ENCODE measurements at places on chromosomes 5 and 9. TPM values are rescaled to one million over a fixed set of nuclear protein-coding genes. Genes with fewer than 3 reads are reported as not detected.

GRCh38 chr5:143133721-143134120 is 269.8 kb downstream of the NR3C1 start:
- no peak for DNase-seq
- H3K4me1 ChIP-seq = no peaks in the 10 kb centered on the region
- H3K27me3 ChIP-seq = no peaks in the 10 kb centered on the region
- H3K4me3 ChIP-seq = no peak overlapping the region

DNA sequence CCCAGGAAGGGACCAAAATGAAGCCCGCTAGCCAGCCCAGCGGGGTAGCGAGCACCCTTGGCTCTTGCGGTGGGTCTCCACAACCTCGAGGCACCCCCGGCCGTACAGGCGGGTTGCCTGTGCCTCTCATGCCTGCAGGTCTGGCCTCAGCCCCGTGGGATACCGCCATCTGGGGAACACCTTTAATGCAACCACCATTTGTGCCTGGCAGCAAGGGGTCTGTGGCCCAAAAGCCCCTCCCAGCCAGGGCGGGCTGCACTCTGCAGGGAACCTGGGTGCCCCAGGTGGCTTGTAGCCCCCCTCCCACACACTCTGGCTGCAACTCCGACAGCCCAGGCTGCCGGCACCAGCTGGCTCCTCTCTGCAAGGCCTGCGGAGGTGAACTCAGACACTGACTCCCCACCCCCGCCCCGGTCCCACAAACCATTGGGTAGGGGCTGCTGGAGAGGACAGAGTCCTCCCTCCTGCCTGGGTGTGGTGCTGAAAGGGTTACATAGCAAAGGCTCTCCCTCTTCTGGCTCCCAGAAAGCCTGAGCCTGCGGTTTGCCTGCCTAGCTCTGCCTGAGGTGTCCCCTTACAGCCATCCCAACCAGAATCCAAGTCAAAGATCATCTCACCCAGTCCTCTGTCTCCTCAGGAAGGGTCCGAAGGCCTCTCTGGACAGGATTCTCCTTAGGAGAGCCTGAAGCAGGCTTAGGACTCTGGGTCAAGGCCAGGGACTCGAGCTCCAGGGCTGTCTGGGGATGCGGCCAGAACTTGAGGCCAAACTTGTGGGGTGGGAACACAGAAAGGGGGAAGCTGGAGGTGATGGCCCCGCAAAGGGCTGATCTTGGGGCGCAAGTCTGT is 109.4 kb downstream of the PSD2 start:
- peaks cover 30% of the 10 kb centered on the region for H3K27me3 ChIP-seq
- peaks cover 5% of the 10 kb centered on the region for H3K4me1 ChIP-seq
- H3K27ac ChIP-seq = no peak overlapping the region
- H3K4me3 ChIP-seq = no peak overlapping the region
- no peak for DNase-seq

DNA sequence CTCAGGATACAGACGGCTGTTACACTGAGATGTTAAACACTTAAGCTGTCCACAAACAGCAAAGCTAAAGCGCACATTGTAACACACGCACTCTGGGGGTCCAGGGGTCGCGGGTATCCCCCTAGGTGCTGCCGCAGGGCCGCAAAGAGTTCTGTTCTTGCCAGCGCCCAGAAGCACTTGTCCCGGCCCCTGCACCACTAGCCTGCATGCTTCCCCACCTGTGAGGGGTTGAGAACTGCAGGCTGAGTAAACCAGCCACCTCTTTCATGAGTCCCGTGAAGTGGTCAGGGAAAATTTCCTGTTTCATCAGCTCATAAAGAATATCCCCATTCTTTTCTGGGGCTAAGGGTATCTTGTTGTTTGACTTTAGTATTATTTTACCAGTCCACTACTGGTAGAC is 154.4 kb upstream of the FBXL17 start:
- no peak overlapping the region for H3K4me3 ChIP-seq
- no peaks in the 10 kb centered on the region for H3K27me3 ChIP-seq
- no peak overlapping the region for H3K27ac ChIP-seq
- no peaks in the 10 kb centered on the region for H3K4me1 ChIP-seq

DNA sequence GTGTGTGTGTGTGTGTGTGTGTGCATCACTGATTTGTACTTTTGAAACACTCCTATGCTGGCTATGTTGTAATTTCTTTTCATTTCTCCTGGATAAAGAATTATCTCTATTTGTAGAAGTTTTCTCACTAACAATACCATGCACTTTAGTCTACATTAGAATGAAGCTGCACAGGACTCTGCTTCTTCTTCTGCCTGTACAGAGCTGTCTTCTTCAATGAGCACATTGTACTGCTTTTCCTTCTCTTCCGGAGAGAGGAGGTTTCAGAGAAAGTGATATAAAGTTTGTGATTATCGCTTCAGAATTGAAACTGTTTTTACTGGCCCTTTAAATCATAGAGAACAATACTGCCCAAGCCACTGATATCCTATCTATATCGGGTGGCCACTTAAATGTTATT is 677.0 kb downstream of the NR2F1-AS1 start:
- no peak for DNase-seq
- no peak overlapping the region for H3K27ac ChIP-seq
- no peaks in the 10 kb centered on the region for H3K36me3 ChIP-seq
- H3K27me3 ChIP-seq = no peaks in the 10 kb centered on the region
- peaks cover 12% of the 10 kb centered on the region for H3K4me1 ChIP-seq

DNA sequence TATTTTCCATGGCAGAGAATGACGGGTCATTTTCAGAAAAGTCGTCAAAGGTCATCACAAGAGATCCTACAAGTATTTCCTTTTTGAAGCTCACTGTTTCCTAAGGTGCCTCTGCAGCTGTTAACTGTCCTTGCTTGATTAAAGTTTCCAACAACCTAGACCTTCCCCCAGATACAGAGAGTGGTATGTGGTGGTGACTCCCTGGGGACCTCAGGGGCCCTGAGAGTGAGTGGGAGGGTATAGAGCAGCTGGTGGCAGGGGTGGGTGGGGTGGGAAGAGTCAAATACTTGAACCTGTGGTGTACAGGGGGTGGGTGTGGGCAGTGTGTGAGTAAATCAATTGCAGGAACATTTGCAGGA is 1.6 kb upstream of the CD72 start:
- no peaks in the 10 kb centered on the region for H3K4me1 ChIP-seq
- no peaks in the 10 kb centered on the region for H3K36me3 ChIP-seq
- no peak for DNase-seq
- H3K27ac ChIP-seq = no peak overlapping the region

DNA sequence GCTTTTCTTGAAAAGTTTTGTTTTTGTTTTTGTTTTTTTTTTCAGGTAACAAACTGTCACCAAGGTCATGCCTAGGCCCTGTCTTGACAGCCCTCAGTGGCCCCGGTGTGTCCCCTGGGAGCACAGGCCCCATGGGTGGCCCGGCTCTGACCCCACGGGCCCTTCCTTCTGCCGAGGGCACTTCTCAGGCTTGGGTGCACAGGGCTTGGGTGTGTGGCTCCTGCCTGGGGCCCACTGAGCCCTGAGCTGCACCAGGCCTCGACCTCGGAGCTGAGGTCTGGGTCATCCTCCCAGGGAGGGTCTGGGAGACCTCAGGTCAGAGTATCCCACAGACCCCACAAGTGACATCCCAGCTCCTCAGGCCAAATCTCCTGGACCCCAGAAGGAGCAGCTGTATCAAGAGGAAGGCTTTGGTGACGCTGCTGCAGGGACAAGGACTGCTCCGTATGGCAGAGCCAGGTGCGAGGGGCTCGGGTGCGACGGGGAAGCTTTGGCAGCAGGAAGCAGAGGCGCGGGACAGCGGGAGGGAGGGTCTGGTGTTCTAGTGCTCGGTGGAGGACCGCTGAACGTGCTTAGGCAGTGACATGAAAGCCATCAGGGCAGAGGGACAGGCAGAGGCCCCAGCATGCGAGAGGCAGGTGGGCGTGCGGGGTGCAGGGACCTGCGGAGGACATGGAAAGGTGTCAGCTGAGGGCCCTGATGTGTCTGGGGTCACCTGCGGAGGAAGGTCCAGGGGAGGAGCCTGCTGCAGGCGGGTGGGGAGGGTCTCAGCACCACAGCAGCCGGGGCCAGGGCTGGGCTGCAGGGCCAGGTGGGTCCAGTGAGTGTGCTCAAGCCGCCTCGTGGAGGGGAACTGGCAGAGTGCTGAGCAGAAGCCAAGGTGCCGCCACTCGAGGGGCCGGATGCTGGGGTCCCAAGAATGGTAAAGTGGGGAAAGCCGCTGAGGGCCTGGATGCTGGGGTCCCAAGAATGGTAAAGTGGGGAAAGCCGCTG is 18.4 kb upstream of the SLC9A3 start:
- H3K27ac ChIP-seq = no peak overlapping the region
- peaks cover 99% of the 10 kb centered on the region for H3K27me3 ChIP-seq
- no peak overlapping the region for H3K4me3 ChIP-seq
- H3K4me1 ChIP-seq = no peaks in the 10 kb centered on the region
- H3K36me3 ChIP-seq = no peaks in the 10 kb centered on the region
- no peak for DNase-seq

- no peak for DNase-seq
- H3K27ac ChIP-seq = no peak overlapping the region
- peaks cover 21% of the 10 kb centered on the region for H3K4me1 ChIP-seq
- H3K36me3 ChIP-seq = peaks cover 16% of the 10 kb centered on the region
- H3K4me3 ChIP-seq = no peak overlapping the region
- H3K27me3 ChIP-seq = no peaks in the 10 kb centered on the region
These were observed 58.6 kb downstream of the PTPN3 start for GRCh38 chr9:109439378-109440116.

GRCh38 chr5:118687100-118687499 is 301.2 kb downstream of the DTWD2 start:
- no peak for DNase-seq
- no peak overlapping the region for H3K27ac ChIP-seq
- H3K27me3 ChIP-seq = no peaks in the 10 kb centered on the region
- no peaks in the 10 kb centered on the region for H3K4me1 ChIP-seq
- no peaks in the 10 kb centered on the region for H3K36me3 ChIP-seq

- DNase-seq = no peak
- no peak overlapping the region for H3K4me3 ChIP-seq
- no peak overlapping the region for H3K27ac ChIP-seq
- H3K36me3 ChIP-seq = no peaks in the 10 kb centered on the region
- no peaks in the 10 kb centered on the region for H3K27me3 ChIP-seq
- H3K4me1 ChIP-seq = no peaks in the 10 kb centered on the region
These were observed 268.3 kb downstream of the PJA2 start for GRCh38 chr5:109141222-109142200.

- no peak for DNase-seq
- no peaks in the 10 kb centered on the region for H3K27me3 ChIP-seq
- H3K36me3 ChIP-seq = 0 out of 2 replicates have a peak, but pooled peaks cover 20% of the 10 kb centered on the region
- H3K27ac ChIP-seq = no peak overlapping the region
- no peaks in the 10 kb centered on the region for H3K4me1 ChIP-seq
These were observed 169.3 kb downstream of the CDC42SE2 start for GRCh38 chr5:131433109-131433508.

- no peaks in the 10 kb centered on the region for H3K27me3 ChIP-seq
- peak; percentile 25 for DNase-seq
- H3K27ac ChIP-seq = no peak overlapping the region
- no peak overlapping the region for H3K4me3 ChIP-seq
These were observed 7.0 kb downstream of the HNRNPAB start for GRCh38 chr5:178211095-178212048.

DNA sequence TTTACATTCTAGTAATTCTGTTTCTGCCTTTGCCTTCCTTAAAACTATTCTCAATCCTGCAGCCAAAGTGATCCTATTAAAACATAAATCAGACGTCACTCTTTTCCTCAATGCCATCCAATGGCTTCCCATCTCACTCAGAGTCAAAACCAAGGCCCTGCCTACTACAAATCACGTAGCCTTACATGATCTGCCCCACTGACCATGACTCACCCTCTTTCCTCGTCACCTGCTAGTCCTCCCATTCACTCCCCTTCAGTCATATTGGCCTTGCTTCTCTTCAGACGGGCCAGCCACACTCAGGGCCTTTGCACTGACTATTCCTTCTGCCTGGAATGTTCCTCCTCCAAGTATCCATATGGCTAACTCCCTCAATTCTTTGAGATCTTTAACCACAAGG is 39.0 kb upstream of the DMXL1 start:
- H3K36me3 ChIP-seq = no peaks in the 10 kb centered on the region
- DNase-seq = no peak
- H3K27ac ChIP-seq = no peak overlapping the region

DNA sequence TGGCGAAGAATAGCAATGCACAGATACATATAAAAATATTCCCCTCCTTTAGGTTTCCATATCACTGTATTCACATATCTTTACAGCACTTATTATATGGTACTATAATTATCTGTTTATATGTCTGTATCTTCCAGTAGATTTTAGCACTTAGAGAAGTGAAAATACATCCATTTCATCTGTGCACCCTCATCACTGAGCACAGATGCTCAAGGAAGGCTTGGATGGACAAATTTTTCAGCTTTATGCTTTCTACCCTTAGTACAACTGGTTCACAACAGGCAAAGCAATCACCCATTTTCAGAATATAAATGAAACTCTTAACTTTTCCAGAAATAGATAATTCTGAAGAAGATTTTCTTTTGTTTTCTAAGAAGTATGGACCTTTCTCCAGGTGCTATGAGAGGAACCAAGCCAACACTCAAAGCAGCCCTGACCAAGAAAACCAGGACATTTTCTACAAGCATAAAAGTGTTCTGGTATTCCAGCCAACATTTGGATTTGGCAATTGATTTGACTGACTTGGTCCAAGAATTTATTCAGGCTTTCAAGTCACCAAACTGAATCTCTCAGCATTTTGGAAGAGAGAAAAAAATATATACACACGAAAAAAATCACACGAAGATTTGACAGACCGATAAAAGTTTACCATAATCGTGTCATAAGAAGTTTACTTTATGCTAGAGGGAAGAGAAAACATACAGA is 170.2 kb upstream of the CD180 start:
- H3K36me3 ChIP-seq = no peaks in the 10 kb centered on the region
- H3K27ac ChIP-seq = no peak overlapping the region
- H3K27me3 ChIP-seq = no peaks in the 10 kb centered on the region
- H3K4me1 ChIP-seq = no peaks in the 10 kb centered on the region
- DNase-seq = no peak
- no peak overlapping the region for H3K4me3 ChIP-seq

GRCh38 chr9:99782962-99783718 is 38.5 kb upstream of the NR4A3 start:
- DNase-seq = no peak
- no peaks in the 10 kb centered on the region for H3K27me3 ChIP-seq
- H3K27ac ChIP-seq = no peak overlapping the region
- H3K4me3 ChIP-seq = no peak overlapping the region
- peaks cover 2% of the 10 kb centered on the region for H3K4me1 ChIP-seq

GRCh38 chr5:89546657-89547056 is 663.7 kb upstream of the MEF2C start:
- no peaks in the 10 kb centered on the region for H3K36me3 ChIP-seq
- H3K27ac ChIP-seq = no peak overlapping the region
- no peaks in the 10 kb centered on the region for H3K4me1 ChIP-seq
- no peak for DNase-seq
- H3K4me3 ChIP-seq = no peak overlapping the region
- no peaks in the 10 kb centered on the region for H3K27me3 ChIP-seq

Gene PCDHGA1
- total RNA-seq = not detected

Gene HACD4
- total RNA-seq = 2.4 TPM

Gene HAPLN1
- total RNA-seq = not detected

Gene PRPF4
- 36.3 TPM for total RNA-seq

Gene DDX4
- not detected for total RNA-seq

Gene SLC34A3
- total RNA-seq = 1.4 TPM

Gene PCDHGA12
- total RNA-seq = not detected

Gene WDR31
- total RNA-seq = 12.9 TPM

Gene PCDHB5
- not detected for total RNA-seq

Gene NUTM2G
- total RNA-seq = not detected

Gene BOD1
- 62.2 TPM for total RNA-seq

Gene NEUROG1
- total RNA-seq = not detected

Gene PLPP1
- 12.2 TPM for total RNA-seq

Gene SPOUT1
- 75.5 TPM for total RNA-seq

Gene MEIKIN
- total RNA-seq = not detected

Gene CDKN2B-AS1
- 12.5 TPM for total RNA-seq

Data from PC-9 (cell line).